ENCODE measurements at places on chromosomes 1 and 21.

GRCh38 chr1:64077281-64077940 lies 126.0 kb upstream of the UBE2U start:
- no peak for DNase-seq

DNA sequence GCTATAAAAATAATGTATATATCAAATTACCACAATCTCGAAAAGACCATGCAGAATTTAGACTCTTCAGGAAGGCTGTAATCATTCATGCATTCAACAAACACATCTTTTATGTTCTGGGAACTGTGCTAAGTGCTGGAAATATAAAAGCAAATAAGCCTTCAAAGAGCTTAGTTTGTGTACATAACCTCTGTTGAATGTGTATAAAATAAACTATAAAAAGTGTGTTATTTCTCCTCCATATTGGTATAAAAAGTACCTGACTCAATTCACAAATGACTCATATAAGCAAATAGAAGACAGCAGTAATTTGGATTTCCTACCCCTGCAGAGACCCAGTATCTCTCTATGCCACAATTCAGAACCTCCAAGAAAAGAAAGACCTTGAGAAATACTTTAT lies 36.8 kb downstream of the RAB3GAP2 start:
- DNase-seq = no peak

GRCh38 chr1:167447521-167448136 lies 70.7 kb downstream of the CD247 start:
- peak; percentile 75 for DNase-seq

DNA sequence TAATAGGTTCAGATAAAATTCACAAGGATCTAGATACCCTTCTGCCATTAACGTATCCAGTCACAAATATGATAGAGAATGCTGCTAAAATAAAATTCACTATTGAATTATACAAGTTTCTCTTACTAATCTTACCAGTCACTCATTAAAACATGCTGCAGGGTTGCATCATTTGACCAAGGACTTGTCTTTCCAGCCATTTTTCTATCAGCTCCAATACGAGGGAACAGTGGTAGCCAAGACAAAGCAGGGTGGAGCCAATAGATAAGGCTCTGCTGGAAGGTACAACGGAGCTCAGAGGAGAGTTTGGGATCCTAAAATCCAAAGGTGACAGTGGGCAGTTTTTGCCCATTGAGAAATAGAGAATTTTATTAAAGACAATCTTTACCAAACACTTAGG lies 4.0 kb downstream of the DONSON start:
- no peak for DNase-seq

DNA sequence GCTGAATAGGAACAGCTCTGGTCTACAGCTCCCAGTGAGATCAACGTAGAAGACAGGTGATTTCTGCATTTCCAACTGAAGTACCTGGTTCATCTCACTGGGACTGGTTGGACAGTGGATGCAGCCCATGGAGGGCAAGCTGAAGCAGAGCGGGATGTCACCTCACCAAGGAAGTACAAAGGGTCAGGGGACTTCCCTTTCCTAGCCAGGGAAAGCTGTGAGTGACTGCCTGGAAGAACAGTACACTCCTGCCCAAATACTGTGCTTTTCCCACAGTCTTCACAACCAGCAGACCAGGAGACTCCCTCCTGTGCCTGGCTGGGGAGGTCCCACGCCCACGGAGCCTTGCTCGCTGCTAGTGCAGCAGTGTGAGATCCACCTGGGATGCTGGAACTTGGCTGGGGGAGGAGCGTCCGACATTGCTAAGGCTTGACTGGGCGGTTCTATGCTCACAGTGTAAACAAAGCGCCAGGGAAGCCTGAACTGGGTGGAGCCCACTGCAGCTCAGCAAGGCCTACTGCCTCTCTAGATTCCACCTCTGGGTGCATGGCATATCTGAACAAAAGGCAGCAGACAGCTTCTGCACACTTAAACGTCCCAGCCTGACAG lies 14.7 kb downstream of the CR1L start:
- DNase-seq = no peak

- no peak for DNase-seq
Measured at GRCh38 chr1:81023187-81023724, 777.5 kb upstream of the ADGRL2 start.

- no peak for DNase-seq
Measured at GRCh38 chr21:14603202-14603601, 57.1 kb upstream of the SAMSN1 start.
